ENCODE measurements at places on chromosomes 1 and 21.

GRCh38 chr1:12232221-12232620 is 2.4 kb downstream of the VPS13D start:
- DNase-seq: peak; percentile 92

DNA sequence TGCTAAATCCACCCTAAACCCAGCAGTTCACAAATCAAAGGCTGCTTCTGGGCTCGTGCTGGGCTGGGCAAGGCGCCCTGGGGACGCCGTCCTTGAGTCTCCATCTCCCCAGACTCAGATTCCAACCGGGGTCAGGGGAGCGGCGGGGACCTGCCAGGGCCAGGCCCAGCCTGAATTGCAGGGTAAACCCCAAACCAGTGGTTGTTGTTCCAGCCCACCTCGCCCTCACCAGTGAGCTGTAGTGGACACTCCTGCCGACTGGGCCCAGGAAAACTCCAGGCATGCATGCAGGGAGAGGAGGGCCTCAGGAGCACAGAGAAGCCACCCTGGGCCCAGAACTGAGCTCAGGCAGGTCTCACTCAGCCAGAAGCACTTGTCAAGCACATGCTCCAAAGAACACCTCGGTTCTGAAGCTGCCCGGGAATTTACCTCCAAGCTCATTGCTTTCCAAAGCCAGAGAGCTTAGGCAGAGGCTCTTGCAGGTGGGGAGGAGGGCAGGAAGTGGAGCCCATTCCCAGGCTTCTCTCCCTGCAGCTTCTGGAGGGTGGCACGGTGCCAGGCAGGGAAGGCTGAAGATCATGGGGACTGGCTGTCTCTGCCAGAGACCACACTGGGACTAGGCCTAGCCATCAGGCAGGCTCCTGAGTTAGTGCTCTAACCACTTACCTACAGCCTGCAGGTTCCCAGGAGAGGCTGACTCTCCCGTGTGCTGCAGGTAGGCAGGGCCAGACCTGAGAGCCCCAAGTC is 437.0 kb downstream of the MATN1 start:
- DNase-seq: no peak

- DNase-seq: no peak
These were observed 113.5 kb downstream of the PRDM2 start for GRCh38 chr1:13813398-13814012.

DNA sequence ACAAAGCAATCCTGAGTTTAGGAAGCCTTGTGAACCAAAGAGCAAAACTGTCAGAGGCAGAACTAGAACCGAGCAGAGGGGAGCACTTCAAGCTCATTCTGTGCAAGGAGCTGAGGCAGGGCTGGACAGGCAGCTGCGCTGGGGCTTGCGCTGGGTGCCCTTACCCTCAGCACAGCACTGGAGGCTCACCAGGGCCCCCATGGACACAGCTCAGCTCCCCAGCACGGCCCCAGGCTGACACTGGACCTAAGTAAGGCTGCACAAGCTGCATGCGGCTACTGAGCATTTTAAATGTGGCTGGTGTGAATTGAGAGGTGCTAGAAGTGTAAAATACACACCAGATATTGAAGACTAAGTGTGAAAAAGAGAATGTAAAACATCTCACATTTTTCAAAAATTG is 22.1 kb downstream of the TMEM63A start:
- DNase-seq: no peak

GRCh38 chr1:39275836-39276507 is 71.5 kb downstream of the MACF1 start:
- DNase-seq: no peak

DNA sequence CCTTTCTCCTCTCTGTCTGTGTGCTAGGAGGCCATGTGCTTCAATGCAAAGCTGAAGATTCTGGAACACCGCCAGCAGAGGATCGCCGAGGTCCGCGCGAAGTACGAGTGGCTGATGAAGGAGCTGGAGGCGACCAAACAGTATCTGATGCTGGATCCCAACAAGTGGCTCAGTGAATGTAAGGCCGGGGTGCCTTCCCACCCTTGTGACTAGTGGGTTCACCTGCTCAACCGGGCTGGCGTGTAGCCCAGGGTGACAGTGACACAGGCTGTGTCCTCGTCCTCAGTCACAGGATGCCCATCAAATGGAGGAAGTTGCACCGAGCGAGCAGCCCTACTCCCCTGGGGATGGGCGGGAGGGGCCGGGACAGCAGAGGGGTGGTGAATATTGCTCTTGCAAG is 544.1 kb downstream of the KIF26B start:
- no peak for DNase-seq

DNA sequence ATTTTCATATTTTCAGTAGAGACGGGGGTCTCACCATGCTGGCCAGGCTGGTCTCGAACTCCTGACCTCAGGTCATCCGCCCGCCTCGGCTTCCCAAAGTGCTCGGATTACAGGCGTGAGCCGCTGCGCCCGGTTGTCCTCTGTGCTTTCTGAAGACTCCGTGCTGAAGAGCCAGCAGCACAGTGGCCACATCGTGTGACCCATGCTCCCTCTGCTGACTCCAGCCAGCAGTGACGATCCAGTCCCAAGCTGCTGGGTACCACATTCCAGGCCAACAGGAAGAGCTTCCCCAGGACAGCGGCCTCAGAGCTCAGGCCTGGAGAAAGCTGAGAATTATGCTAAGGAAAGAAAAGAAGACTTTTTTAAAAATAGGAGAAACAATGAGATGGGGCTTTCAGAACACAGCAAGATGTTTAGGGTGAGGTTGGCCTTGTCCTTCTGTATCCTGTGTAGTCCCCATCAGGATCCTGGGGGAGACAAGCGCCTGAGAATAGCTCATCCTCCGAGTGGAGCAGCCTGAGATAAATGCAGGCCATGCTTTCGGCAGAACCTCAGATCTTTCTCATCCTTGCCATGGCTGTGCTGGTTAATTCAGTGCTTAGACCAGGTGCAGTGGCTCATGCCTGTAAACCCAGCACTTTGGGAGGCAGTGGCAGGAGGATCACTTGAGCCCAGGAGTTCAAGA is 207.1 kb downstream of the SLC35F3 start:
- no peak for DNase-seq

GRCh38 chr1:17795836-17796645 is 40.9 kb downstream of the ACTL8 start:
- peak; percentile 45 for DNase-seq

DNA sequence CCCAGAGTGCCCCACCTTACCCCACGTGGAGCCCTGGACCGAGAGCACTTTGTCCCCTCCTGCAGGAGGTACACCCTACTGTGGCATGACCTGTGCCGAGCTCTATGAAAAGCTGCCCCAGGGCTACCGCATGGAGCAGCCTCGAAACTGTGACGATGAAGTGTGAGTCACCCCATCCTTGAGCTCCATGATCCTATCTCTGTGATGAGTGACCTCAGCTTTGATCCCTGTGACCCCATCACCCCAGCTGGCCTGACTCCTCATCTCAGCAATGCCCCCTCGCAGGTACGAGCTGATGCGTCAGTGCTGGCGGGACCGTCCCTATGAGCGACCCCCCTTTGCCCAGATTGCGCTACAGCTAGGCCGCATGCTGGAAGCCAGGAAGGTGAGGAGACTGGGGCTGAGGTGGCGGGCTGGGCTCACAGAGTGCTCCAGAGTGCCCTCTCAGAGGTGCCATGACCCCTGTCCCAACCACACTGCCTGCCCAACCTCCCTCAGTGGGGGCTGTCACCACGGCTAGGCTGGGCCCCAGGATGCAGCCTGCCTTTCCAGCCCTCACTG is 16.2 kb upstream of the MPL start:
- DNase-seq: no peak

DNA sequence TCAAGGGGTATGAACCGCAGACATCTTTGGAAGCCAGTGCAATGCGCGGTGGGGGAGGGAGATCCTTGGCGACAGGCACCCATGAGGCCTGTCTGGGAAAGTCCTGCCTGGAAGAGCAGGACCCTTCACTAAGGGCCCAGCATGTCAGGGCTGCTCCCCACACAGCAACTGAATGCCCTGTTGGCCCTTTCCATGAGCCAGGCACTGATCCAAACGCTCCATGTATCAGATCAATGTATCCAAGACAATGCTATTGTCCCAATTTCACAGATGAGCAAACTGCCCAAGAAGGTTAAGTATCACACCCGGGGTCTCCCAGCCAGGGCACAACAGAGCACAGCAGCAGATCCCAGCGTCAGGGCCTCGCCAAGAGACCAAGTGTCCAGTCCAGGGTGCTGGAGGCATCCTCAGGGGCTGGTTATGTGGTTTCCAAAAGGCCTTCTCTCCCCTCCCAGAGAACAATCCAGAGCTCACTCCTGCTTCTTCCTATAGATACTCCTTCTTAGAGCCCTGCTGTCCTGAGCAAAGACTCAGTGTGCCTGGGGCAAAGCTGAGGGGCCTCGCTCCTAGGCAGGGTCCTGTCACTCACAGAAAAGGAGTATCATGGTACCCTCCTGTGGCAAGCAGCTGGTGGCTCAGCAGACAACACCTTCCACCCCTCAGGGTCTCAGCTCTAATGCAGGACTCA is 328.0 kb downstream of the NPHP4 start:
- no peak for DNase-seq

GRCh38 chr1:194734970-194735369 is 1548.6 kb upstream of the B3GALT2 start:
- DNase-seq: no peak

- no peak for DNase-seq
These were observed 6.5 kb downstream of the NR0B2 start for GRCh38 chr1:26907071-26907917.

DNA sequence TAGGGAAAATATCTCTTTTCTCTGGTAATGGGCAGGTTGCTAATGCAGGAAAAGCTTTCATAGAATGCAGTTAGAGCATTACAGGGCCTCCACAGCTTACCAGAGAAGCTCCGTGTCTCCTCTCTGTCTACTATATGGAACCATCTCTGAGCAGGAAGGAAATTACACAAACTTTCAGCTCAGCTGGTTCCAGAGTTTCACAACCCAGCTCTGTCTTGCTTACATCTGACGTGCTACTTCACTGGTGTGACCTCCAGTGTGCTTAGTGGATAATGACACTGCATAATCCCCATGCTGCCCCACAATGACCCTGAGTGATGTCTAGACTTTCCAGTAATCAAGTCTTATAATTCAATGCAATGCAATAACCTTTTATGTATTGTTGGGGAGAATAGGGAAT is 4.3 kb upstream of the FGGY start:
- DNase-seq: peak; percentile 75

DNA sequence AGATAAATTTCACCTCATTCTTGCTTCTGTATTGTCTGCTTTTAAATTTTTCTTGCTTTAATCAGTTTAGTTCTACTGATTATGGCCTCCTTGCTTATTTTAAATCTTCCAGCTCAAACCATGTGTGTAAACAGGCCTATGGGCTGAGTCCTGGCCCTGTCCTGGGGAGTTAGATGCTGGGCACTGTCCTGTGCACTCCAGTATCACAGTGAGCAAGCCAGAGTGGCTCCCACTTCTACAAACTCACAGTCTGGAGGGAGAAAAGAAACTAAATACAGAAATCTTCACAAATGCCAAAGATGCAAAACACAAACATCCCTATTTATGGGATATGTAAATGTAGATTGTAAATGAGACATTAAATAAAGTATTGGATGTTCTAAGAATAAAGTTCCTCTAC is 101.1 kb upstream of the POGK start:
- no peak for DNase-seq

DNA sequence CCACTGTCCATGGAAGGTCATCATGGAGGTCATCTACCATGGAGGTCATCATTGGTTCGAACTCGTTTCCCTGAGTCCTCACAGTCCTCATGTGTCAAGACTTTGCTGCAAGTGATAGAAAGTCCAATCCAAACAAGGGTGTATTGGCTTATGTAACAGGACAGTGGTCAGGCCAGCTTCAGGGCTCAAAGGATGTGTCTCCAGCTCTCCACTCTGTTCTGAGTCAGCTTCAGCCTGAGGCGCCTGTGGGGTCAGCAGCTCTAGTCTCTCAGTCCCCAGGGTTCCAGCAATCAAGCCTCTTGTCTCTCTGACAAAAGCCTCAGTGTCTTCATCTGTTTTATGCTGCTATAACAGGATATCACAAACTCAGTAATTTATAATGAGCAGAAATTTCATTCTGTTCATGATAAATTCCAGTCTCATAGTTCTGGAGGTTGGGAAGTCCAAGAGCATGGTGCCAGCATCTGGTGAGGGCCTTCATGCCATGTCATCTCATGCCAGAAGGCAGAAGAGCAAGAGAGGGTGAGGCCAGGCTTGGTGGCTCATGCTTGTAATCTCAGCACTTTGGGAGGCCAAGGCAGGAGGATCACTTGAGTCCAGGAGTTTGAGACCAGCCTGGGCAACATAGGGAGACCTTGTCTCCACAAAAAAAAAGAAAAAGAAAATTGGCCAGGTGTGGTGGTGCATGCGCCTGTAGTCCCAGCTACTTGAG is 19.5 kb downstream of the A3GALT2 start:
- DNase-seq: no peak

GRCh38 chr21:38486706-38487105 is 11.6 kb downstream of the ERG start:
- no peak for DNase-seq

GRCh38 chr1:59731591-59731990 is 83.2 kb upstream of the HOOK1 start:
- DNase-seq: peak; percentile 3

- DNase-seq: no peak
These were observed 847.8 kb downstream of the MRPL39 start for GRCh38 chr21:24759348-24760075.

- no peak for DNase-seq
These were observed 175.5 kb downstream of the ASTN1 start for GRCh38 chr1:176989023-176989422.

DNA sequence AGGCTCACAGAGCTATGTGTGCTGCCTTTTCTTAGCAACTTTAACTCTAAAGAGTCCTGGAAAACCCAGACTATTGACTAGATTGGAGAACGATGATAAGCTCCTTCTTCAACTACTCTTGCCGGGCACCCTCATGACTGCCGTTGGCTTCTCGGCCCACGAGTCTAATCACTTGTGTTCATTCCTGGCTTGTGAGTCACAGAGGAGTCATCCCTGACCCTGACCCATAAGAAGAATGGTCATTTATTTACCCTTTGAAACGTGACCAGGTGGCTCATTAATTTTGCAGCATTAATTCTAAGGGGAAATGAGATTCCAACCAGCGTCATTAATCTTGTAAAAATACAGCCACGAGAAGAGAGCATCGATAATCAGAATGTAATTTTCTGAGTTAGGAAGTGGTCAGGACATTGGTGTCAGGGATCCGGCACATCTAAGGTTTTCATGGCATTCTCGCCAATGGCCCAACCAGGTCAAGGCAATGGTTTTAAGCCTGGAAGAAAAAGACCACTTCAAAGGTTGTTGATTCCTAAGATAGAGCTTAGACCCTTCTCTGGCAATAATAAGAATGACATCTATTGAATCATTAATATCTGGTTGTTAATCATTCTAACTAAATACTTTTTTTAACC is 183.6 kb upstream of the RUNX1 start:
- DNase-seq: no peak

Data from lower leg skin (tissue), 4 donors.